A549 treated with CORT108297 at 1 μM for 4 hours (cell line): ENCODE measurements at places on chromosomes 1 and 21. TPM values are rescaled to one million over a fixed set of nuclear protein-coding genes. Genes with fewer than 3 reads are reported as not detected.

CADM3 gene
- total RNA-seq, result 0.03 to 0.24 TPM (median 0.12 TPM) in 5 replicates

IQCC gene
- 1.4 to 2.4 TPM (median 1.9 TPM) in 5 replicates for total RNA-seq

CTTNBP2NL gene
- 5.3 to 9.9 TPM (median 7.8 TPM) in 5 replicates for total RNA-seq

TLCD4 gene
- total RNA-seq, result 7.2 to 13.5 TPM (median 10.6 TPM) in 5 replicates

LEFTY2 gene
- 0.04 to 0.26 TPM (median 0.13 TPM) in 3 of 5 replicates, not detected in the others for total RNA-seq

TSPAN2 gene
- total RNA-seq, result 0.61 to 2.0 TPM (median 1.1 TPM) in 5 replicates

CD5L gene
- not detected in 5 replicates for total RNA-seq

PM20D1 gene
- total RNA-seq, result not detected in 5 replicates

ADAR gene
- total RNA-seq, result 68.2 to 82.4 TPM (median 76.3 TPM) in 5 replicates

PLA2G2A gene
- not detected in 5 replicates for total RNA-seq

RGS8 gene
- not detected in 5 replicates for total RNA-seq

OR2M3 gene
- total RNA-seq, result not detected in 5 replicates

KRTAP12-2 gene
- total RNA-seq, result not detected in 5 replicates

RNU1-3 gene
- 11.7 TPM in 1 of 5 replicates, not detected in the others for total RNA-seq

SERPINC1 gene
- total RNA-seq, result 0.06 to 0.23 TPM (median 0.09 TPM) in 4 of 5 replicates, not detected in the other

OVAAL gene
- total RNA-seq, result 0.06 to 0.12 TPM (median 0.08 TPM) in 3 of 5 replicates, not detected in the others

THEM5 gene
- not detected in 5 replicates for total RNA-seq

CFAP141 gene
- 0.29 TPM in 1 of 5 replicates, not detected in the others for total RNA-seq

CDK18 gene
- 0.55 to 1.5 TPM (median 0.89 TPM) in 5 replicates for total RNA-seq

FCRL1 gene
- not detected in 5 replicates for total RNA-seq

ADORA3 gene
- total RNA-seq, result not detected in 5 replicates

FAM72D gene
- total RNA-seq, result 5.1 to 7.3 TPM (median 6.2 TPM) in 5 replicates

S100A3 gene
- total RNA-seq, result 93.8 to 105 TPM (median 100 TPM) in 5 replicates

C1orf210 gene
- total RNA-seq, result not detected in 5 replicates

TNNI3K gene
- not detected in 5 replicates for total RNA-seq

CHI3L1 gene
- total RNA-seq, result not detected in 5 replicates

NIBAN1 gene
- 0.70 to 1.3 TPM (median 0.98 TPM) in 5 replicates for total RNA-seq

SLC1A7 gene
- 0.05 TPM in 1 of 5 replicates, not detected in the others for total RNA-seq

B3GALT2 gene
- not detected in 5 replicates for total RNA-seq

HMGN1 gene
- 162 to 217 TPM (median 175 TPM) in 5 replicates for total RNA-seq

MIB2 gene
- total RNA-seq, result 10.5 to 23.6 TPM (median 21.4 TPM) in 5 replicates

LRRC53 gene
- total RNA-seq, result not detected in 5 replicates

RIMS3 gene
- 0.61 to 1.3 TPM (median 1.0 TPM) in 5 replicates for total RNA-seq

SLC16A4 gene
- total RNA-seq, result 29.1 to 40.0 TPM (median 36.7 TPM) in 5 replicates

SLC45A1 gene
- 3.2 to 6.1 TPM (median 5.1 TPM) in 5 replicates for total RNA-seq
